Gastroesophageal sphincter (tissue), 4 donors: ENCODE measurements at places on chromosomes 12 and 14. TPM values are rescaled to one million over a fixed set of nuclear protein-coding genes. Genes with fewer than 3 reads are reported as not detected.

Gene KRT1
- total RNA-seq, result not detected

DNA sequence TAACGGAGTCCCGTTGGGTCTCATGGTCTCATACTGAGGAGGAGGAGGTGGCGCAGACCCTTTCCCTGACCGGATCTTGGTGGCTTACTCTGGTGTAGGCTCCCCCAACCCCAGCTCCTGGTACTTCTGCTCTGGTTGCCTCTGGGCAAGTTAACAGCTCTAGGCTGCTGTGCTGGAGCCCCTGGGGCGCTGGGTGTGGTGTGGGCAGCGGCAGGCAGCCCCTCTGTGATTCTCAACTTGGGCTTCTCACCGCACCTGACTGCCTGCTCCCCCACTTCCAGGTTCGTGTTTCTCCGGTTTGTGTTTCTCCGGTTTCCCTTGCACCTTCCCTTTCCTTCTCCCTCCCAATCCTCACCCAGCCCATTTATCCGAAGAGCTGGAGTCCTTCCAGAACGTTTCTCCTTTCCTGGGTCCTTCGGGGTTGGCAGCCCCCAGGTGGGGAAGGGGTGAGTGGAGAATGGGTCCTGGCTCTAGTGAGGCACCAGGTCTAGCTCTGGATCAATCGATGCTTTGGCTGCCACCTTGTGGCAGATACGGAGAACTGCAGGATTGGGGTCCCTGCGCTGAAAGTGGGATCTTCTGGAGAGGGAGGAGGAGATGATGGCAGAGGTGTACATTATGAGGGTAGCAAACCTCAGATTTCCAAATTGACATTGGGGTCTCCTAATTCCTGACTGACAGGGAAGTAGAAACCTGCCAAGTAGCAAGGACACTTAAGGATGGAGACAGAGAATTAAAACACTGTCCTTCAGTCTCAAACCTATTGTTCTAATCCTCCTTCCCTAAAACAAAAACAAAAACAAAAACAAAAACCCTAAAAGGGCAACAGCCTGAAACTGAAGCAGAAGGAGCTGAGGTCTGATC lies 8.3 kb downstream of the CISTR start:
- peak; percentile 28 for ATAC-seq

- peak; percentile 45 for ATAC-seq
Measured at GRCh38 chr12:15152868-15153267, 68.3 kb downstream of the RERG start.

Gene PLA2G1B
- total RNA-seq, result not detected

Gene TAS2R7
- not detected for total RNA-seq

Gene ESR2
- total RNA-seq, result 0.40 TPM

Gene NUDT14
- 3.4 TPM for total RNA-seq

- ATAC-seq, result no peak
Measured at GRCh38 chr12:49537231-49537751, 1.5 kb upstream of the KCNH3 start.

DNA sequence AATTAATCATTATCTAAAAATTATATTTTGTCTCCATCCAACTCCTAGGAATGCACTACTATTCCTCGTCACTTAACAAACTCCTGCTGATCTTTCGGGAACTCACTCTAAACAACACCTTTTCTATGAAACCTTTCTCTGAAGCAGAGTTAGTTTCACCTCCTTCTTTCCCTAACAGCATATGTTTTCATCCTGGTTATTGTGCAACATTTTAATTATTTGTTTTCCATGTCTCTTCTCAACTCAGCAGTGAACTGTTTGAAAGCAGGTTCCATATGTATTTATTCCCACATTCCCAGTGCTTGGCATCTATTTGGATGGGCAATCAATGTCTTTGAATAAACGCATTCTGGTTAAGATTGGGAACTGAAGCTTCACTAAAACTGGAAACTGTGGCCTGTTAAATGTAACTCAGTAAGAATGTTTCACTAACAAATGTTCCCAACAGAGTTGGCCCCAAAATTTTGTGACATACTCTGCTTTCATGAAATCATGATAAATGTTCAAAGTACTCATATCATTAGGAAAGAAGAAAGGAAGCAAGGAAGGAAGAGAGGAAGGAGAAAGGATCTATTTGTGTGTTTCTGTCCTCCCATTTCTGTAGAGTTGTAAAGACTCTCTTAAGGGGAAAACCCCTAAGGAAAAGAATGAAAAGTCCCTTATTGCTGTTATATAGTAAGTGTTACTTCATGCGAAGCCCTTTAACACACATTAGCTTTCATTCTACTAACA lies 13.9 kb upstream of the LGR5 start:
- no peak for ATAC-seq

Gene APOF
- total RNA-seq, result not detected

Gene SLC6A13
- not detected for total RNA-seq

Gene NKX2-1
- total RNA-seq, result not detected

GRCh38 chr12:55549302-55549701 lies at the start of gene OR6C4:
Gene OR6C4, plus strand, starts transcription at chr12:55549602. Its CDS starts 1,625 bp downstream, at chr12:55551227.
- no peak for ATAC-seq
